Left ventricle myocardium inferior (tissue), 1 donor: ENCODE measurements at places on chromosomes 3 and 15.

DNA sequence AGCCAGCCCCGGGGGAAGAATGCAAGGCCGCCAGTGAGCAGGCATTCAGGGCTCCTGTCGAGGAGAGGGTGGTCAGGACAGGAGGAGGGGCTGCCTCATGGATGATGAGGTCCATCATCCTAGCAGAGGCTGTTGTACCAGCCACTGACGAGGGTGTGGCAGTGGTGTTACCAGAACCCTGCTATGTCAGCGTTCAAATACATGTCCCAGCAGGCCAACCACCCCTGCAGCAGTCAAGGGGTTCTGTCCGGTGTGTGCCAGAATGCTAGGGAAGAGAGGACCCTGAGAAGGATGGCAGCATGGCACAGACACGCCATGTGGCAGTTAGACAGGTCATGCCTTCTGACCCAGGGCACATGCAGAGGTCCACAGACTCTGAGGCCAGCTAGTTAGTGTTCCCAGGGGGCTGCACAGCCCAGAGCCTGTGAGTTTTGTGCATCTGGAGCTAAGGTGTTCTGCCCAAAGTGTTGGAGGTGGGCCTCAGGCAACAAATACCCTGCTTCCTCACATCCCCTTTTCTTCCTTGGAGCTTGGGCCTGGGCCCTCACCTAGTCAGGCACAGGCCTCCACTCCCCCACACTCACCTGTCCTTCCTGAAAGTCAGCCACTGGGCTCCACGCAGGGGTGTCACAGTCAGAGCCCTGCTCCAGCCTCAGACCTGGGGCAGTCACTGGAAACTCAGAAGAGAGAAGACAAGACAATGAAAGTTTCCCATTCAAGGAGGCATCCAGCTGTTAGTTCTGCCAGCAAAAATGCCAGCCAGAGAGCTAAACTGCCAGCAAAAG lies 7.8 kb downstream of the PAK6 start:
- peak; percentile 3 for DNase-seq

DNA sequence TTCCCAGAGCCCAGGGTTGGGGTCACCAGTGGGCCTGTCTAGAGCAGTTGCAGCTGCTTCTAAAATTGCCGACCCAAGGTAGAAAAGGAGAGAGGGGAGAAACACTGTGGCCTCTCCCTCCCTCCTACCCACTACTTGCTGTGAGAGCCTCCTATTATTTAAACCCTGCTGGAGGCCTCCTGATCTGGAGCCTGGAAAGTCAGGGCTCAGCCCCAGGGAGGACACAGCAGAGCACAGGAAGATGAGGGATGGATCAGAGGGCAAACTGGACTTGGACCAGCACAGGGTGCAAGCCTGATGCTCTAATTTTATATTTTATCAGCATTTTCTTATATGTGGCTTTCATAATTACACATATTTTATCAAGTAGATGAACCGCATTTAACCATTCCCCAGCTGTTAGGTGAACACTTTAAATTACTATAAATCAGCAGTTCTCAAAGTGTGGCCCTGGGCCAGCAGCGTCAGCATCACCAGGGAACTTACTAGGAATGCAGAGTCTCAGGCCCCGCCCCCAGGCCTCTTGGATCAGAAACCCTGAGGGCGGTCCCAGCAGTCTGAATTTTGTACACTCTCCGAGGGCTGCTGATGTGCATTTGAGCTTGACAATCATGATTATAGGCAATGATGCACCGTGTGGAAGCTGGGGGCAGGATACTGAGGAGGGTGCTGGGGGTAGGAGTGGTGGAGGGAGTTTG lies 26.7 kb downstream of the SMAD3 start:
- DNase-seq = no peak

DNA sequence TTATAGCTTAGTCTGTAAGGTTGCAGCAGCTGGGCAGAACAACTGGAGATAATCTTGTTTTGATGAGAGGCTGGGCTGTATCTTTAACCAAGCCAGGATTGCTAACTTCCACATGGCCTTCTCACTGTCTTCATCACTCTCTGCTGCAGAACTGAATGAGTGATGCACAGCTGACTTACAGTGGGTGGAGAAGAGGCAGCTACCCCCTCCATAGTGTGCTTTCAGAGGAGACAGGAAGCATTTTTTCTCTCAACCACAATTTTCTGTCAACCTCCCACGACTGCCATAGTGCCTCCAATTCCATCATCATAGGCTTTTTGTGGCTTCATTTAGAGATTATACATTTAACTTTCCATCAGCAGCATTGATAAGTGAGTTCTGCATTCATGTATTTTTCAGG lies 168.2 kb downstream of the CLSTN2 start:
- DNase-seq = no peak

DNA sequence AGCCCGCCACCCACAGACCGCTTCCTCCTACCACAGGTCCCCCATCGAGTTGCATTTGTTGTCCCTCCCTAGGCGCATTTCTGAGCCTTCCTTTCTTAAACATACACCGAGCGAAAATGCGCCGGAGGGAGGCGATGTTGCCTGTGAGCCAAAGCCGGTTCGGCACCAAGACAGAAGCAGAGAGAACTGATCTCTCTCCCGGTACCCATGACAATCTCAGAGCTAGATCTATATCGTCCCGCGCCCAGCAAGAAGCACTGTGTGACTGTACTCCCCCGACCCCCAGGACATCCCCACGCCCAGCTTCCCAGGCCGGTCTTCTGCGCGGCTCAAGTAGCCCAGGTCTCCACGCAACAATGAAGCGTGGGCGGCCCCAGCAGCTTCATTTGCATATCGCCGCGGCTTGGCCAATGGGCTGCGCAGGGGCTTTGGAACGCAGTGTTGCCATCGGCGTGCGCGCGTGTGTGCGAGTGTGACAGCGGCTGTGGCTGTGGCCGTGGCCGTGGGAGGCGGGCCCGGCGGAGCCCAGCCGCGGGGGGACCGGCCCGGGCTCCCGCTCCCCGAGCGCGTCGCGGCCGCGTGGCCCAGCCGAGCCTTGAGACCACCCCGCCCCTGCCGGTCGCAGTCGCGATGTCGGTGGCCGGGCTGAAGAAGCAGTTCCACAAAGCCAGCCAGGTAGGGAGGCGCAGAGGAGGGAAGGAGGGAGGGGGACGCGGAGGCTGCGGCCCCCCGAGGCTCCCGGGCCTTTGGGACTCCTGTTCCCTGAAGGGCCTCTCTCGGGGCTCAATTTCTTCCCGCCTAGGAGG lies at the start of gene SH3GL3:
TSS of gene SH3GL3 (plus strand) at position 438 of the 806 bp plus-strand sequence. CDS start at position 631, 193 bp downstream.
- DNase-seq = peak; percentile 76

- DNase-seq = no peak
Measured at GRCh38 chr3:67998281-67998680, 343.9 kb upstream of the SUCLG2 start.

- no peak for DNase-seq
Measured at GRCh38 chr3:99966662-99967416, 147.5 kb downstream of the FILIP1L start.

- no peak for DNase-seq
Measured at GRCh38 chr3:88767746-88768145, 339.7 kb upstream of the EPHA3 start.

DNA sequence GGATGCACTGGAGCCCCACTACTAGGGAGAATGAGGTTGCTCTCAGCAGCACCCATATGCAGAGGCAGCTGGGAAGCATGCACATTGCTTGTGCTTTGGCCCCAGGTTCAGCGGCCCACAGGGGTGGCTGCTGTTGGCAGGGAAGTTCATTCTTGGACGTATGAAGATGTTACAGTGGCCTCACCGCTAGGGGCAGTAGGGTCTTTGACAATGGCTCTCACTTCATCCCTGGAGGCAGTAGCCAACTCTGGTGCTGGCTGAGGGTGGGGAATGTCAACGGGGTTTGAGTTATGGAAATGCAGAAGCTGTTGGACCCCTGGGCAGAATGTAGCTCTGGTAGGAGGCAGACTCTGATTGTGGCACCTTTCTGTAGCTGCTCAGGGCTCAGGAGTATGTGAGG lies 279.9 kb downstream of the SCAPER start:
- no peak for DNase-seq

GRCh38 chr3:155010416-155010815 lies 69.7 kb upstream of the MME start:
- no peak for DNase-seq

DNA sequence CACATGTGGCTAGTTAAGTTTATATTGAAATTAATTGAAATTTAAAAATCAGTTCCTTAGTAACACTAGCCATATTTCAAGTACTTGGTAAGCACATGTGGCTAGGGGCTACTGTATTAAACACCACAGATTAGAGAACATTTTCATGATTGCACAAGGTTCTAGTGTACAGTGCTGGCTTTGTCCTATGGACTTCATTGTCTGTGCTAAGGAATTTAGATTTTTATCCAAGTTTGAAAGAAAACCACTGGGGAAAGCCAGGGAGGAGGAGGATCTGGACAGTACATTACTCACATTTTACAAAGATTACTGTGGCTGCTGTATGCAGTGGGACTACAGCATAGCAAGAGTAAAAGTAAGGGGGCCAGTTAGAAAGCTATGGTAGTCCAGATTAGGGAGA lies 13.9 kb downstream of the STAC start:
- no peak for DNase-seq

DNA sequence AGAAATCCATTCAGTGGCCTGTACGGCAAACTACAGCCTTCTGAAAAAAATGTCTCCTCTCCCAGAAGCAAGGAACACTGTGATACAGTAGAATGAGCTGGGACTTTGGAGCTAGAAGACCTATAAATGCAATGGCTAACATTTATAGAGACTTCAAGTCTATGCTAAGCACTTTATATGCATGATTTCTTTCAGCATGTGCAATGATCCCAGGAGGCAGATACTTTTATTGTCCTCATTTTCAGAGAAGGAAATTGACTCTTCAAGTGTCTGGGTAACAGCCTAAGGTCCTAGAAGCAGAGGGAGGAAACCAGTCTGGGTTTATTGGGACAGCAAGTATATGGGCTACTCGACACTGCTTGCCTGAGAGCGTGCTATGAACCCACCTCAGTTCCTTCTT lies 140.9 kb downstream of the ALDH1A2 start:
- no peak for DNase-seq
